ENCODE measurements at places on chromosomes 2 and 18. TPM values are rescaled to one million over a fixed set of nuclear protein-coding genes. Genes with fewer than 3 reads are reported as not detected.

NPPC gene
- total RNA-seq = 0.67 TPM

NAT8 gene
- total RNA-seq = not detected

LRP1B gene
- 0.62 TPM for total RNA-seq

DNA sequence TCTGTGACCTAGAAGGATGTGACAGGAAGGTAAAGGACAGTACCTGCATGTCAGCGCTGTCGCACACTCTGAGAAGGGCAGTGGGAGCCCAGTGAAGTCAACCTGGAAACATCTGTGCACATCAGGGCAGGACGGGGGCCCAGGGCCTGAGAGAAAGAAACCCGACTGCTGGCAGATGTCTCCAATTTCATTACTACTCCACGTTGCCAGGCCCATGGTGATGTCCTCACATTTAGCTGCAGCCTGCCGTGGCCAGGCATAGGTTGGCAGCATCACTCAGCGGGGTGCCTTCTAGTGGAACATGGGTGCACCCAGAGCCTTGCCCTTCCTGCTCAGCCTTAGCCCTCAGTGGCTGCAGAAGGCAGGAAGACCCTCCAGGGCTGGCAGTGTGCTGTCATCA lies 72.3 kb upstream of the FOSL2 start:
- DNase-seq = no peak

All from sciatic nerve (tissue), 2 donors.